Mucosa of descending colon (tissue), 3 donors: ENCODE measurements at places on chromosomes 6 and 20.

DNA sequence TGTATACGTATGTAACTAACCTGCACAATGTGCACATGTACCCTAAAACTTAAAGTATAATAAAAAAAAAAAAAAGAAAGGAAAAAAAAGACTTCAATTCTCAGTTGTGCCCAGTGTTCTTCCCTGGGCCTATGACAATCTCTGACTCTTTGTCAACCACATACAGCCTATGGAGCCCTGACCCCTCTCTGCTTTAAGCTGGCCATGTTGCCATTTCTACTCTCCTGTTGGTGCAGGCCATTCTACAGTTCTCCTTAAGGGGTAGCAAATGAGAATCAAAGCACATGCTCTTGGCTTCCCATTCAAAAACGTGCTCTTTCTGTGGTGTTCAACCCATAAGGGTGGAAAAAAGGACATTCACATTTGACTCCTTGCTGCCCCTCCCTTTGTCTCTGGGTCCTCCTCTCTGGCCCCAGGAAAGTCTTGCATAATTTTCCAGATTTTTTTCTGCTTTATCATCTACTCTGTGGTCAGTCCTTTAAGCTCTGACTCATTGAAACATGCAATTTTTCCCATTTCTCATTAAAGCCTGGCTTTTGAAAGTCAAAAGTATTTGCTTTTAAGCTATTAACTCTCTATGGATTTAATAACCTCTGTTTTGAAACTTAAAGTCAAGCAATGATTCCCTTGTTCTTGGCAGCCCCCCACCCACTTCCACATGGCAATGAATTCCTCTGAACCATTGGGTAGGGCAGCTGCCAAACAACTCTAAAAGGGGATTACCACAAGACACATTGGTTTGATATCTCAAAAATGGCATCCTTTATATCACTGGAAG, 208.6 kb upstream of the MCHR2 start:
- DNase-seq = no peak

- no peak for DNase-seq
Measured at GRCh38 chr20:8388141-8388540, 256.1 kb downstream of the PLCB1 start.

DNA sequence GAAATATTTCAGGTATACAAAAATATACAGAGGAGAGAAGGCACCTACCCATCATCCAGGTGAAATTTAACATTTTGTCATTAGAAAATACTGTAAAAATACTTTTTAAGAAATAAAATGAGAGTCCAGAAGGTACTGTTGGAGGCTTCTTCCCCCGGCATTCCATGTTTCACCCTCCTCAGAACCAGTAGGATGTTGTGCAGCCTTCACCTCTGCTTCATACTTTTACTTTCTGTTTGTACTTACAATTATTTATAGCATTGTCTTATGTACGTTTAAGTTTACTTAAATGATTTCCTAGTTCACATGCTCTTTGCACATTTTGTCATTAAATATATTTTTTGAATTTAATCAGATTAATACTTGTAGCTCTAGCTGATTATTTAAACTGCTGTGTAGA, 30.9 kb downstream of the TMEM200A start:
- no peak for DNase-seq

DNA sequence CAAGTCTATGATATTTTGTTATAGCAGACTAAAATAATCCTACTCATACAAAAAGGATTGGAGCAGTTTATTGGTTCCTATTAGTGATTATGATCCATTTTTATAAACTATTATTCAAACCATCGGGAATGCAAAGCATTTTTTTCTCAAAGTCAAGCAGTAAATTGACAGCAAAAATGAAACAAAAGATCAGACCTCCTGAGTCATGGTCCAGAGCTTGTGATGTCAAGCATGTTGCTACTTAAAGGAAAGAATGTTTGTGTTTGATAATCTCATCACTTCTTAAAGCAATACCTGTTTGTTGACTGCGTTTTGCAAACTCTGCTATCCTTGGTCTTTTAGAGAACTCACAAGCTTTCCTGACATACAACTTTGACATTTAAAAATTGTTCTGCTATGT, 204.4 kb downstream of the SAMD5 start:
- no peak for DNase-seq

DNA sequence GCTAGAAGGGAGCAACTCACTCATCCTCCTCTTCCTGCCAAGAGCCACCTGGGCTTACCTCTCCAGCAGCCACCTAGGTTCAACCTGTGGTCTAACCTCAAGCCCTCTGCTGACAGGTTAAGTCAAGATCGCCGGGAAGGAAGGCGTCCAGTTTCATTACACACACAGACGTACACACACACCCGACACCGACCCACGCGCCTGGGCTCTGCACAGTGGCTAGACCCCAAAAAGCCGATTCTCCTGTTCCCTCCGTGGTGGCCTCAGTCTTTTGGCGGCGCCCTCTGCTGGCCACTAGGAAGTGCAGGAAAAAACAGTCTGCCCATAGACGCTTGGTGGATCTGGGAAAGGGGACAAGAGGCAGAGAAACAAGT, 52.8 kb downstream of the MRPL14 start:
- peak; percentile 74 for DNase-seq

- peak; percentile 76 for DNase-seq
Measured at GRCh38 chr6:160137989-160138835, 16.6 kb downstream of the SLC22A1 start.

GRCh38 chr20:34461779-34462087, 54.5 kb upstream of the DYNLRB1 start:
- no peak for DNase-seq

DNA sequence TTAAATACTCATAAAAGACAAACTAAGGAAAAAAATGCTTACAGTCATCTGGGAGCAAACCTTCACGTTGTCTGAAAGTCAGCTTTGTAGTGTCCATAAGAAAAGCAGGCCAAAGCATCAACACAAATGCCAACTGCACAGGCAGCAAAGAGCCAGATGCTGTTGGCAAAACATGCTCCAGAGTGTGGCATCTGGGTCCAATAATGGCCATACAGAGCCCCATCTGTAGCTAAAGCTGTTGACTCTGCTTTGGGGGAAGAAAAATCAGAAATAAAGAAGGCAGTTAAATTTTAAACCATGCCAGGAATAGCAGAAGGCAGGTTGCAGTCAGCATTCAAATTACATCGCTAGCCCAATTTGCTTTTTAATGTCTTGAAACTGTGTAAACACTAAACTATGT, 776.3 kb downstream of the EYS start:
- no peak for DNase-seq

DNA sequence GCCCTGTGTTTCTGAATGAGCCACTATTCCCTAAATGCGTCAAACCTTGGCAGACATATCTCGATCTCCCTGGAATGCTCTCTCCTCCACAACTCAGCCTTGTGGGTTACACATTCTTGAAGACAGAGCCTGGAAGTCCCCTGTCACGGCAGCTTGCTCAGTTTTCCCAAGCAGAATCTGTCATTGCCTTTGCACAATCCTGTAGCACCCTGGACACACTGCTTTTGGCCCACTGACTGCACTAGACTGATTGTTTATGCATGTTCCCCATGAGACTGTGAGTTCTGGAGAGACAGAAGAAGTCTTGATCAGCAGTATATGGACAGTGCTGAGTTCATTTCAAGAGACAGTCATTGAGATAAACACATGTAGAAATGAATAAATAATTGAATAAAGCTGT, 406.7 kb downstream of the CD83 start:
- no peak for DNase-seq
